A673 (cell line): ENCODE measurements at places on chromosomes 13 and 19. TPM values are rescaled to one million over a fixed set of nuclear protein-coding genes. Genes with fewer than 3 reads are reported as not detected.

The BST2 gene
- 1.3 and 3.6 TPM in 2 replicates for total RNA-seq

The CYP4F11 gene
- 0.13 TPM in 1 of 2 replicates, not detected in the other for total RNA-seq

The PPAN gene
- 116 and 132 TPM in 2 replicates for total RNA-seq

The GPR183 gene
- not detected in 2 replicates for total RNA-seq

GRCh38 chr13:50700664-50701305, 142.7 kb downstream of the DLEU7 start:
- DNase-seq: no peak

- no peak for DNase-seq
Measured at GRCh38 chr19:1063030-1063908, 3.7 kb upstream of the ARHGAP45 start.

DNA sequence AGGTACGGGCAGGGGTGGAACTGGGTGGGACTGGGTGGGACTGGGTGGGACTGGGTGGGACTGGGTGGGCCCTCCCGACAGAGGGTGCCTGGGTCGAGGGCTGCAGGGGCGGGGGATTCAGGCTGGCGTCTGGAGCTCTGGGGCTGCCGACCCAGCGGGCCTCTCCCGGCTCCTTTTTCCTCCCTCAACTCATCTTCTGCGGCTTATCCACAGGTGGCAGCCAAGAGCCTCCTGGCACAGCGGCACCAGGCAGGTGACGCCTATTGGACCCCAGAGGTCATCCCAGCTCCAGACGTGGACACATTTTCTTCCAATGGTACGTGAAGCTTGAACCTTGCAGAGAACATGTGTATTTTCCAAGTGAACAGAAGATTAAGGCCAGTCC, 533 bp downstream of the ZNF544 start:
- peak; percentile 57 for DNase-seq

- no peak for DNase-seq
Measured at GRCh38 chr19:57075801-57076492, 43.8 kb upstream of the USP29 start.

- no peak for DNase-seq
Measured at GRCh38 chr19:16268676-16269319, 55.8 kb upstream of the KLF2 start.

GRCh38 chr19:19445911-19446361, 40.5 kb downstream of the GATAD2A start:
- no peak for DNase-seq

DNA sequence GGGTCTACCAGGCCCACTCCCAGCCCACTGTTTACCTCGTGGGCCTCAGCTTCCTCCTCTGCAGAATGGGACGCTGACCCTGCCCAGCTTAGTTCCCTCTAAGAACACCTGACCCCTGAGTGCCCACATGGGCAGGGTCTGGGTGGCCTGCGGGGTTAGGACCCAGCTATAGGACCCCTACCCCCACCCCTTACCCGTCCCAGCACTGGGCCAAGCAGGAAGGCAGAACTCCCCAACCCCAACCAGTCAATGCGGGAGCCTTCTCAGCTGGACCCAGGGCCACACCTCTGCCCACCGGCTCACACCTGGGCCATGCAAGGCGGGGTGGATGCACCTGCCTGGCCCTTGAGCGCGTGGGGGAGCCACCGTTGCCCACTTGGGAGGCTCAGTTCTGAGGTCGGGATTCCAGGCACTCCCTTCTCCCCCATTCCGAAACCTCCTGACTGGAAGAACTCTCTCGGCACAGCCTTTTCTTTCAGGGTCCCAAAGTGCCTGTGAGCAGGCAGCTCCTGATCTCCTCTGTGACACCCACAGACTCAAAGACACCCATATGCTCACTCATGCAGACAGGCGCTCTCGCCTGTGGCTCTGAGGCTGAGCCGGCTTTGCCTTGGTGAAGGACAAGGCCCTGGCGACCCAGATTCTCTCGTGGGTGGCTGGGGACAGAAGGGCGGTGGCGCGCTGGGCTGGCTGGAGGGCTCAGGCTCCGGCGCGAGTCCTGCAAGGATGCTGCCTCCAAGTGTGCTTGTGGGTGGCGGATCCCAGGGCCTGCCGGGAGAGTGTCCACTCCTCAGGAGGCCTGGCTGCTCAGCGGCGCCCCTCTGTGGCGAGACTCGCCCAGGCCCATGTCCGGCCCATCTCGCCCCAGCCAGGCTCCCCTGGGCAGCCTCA, 27.9 kb upstream of the PARP4 start:
- peak; percentile 10 for DNase-seq

DNA sequence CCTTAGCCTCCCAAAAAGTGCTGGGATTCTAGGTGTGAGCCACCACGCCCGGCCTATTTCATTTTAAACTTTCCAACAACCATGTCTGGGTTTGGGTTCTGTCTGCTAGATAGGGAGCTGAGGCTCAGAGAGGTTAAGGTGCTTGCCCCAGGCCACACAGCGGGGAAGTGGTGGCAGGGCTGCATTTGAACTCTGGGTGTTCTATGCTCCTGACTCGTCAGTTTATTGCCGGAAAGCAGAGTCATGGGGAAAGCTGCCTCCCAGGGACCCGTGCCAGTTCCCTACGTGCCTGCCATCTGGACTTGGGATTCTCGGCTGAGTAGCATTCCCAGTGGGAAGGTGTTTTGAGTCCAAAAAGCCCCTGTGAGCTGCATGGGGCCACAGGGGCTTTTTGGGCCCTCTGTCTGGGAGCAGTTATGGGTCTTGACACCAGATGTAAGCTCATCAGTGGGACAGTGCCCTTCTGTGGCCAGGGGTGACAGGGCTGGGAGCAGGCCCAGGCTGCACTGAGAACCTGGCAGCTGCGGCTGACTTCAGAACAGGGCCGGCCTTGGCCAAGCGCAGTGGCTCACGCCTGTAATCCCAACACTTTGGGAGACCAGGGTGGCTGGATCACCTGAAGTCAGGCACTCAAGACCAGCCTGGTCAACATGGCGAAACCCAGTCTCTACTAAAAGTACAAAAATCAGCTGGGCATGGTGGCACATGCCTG, 10.9 kb downstream of the RFX1 start:
- no peak for DNase-seq

DNA sequence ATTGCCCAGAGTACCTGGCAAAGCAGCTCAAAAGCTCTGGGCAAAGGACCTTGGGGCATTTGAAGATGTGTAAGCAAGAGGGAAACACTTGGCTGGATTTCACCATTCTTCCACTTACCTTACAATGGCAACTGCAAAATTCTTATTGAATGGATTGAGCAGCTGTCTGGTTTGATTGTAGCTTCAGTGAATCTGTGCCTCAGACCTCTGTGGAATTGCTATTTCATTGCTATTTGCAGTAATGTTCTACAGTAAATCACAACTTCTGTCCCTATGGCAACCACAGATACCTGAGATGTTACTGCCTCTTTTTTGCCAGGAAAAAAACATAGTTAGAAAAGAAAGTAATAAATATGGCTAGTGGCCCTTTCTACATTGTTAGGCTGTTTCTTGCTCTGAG, 519.5 kb downstream of the SUCLA2 start:
- DNase-seq: no peak
